Subcutaneous adipose tissue (tissue), 4 donors: ENCODE measurements at places on chromosomes 4 and X. TPM values are rescaled to one million over a fixed set of nuclear protein-coding genes. Genes with fewer than 3 reads are reported as not detected.

GAGE12J gene
- not detected for total RNA-seq

DCAF4L1 gene
- 0.75 TPM for total RNA-seq

MAGEA12 gene
- not detected for total RNA-seq

GAB1 gene
- total RNA-seq: 21.8 TPM

TMEM187 gene
- total RNA-seq: 6.3 TPM

MGAT4D gene
- total RNA-seq: not detected

XPNPEP2 gene
- total RNA-seq: 3.4 TPM

GYPE gene
- 1.7 TPM for total RNA-seq

TCEANC gene
- 3.1 TPM for total RNA-seq

SYTL4 gene
- total RNA-seq: 19.9 TPM

CCDC110 gene
- 1.3 TPM for total RNA-seq

NWD2 gene
- total RNA-seq: 1.9 TPM

SEC24B gene
- 45.6 TPM for total RNA-seq

SMIM10 gene
- total RNA-seq: 7.3 TPM

TRAPPC2 gene
- total RNA-seq: 9.8 TPM

BEX5 gene
- not detected for total RNA-seq

XKRX gene
- total RNA-seq: not detected

MAGEA3 gene
- total RNA-seq: not detected

SPANXA1 gene
- not detected for total RNA-seq

POF1B gene
- total RNA-seq: 0.22 TPM

SOD3 gene
- 168 TPM for total RNA-seq

FAM241A gene
- total RNA-seq: 7.8 TPM

TEX13C gene
- not detected for total RNA-seq

USP17L21 gene
- total RNA-seq: not detected

IL2 gene
- not detected for total RNA-seq

TCEAL6 gene
- total RNA-seq: not detected

SLC25A5 gene
- total RNA-seq: 134 TPM

ARMCX4 gene
- 11.9 TPM for total RNA-seq

OPN1MW3 gene
- total RNA-seq: not detected

MAGEA2 gene
- total RNA-seq: not detected

SRPX gene
- 378 TPM for total RNA-seq

CT45A5 gene
- total RNA-seq: not detected

STAP1 gene
- 0.65 TPM for total RNA-seq

DACH2 gene
- not detected for total RNA-seq

MAGEA9B gene
- not detected for total RNA-seq

GBA3 gene
- not detected for total RNA-seq

F8A1 gene
- 12.9 TPM for total RNA-seq

TCEAL5 gene
- not detected for total RNA-seq

TLR7 gene
- 0.19 TPM for total RNA-seq

RASGEF1B gene
- 23.8 TPM for total RNA-seq
